ENCODE measurements at places on chromosomes 13 and 19.
A peak's percentile ranks its signal among the peaks of the same experiment; 100 is the strongest.

DNA sequence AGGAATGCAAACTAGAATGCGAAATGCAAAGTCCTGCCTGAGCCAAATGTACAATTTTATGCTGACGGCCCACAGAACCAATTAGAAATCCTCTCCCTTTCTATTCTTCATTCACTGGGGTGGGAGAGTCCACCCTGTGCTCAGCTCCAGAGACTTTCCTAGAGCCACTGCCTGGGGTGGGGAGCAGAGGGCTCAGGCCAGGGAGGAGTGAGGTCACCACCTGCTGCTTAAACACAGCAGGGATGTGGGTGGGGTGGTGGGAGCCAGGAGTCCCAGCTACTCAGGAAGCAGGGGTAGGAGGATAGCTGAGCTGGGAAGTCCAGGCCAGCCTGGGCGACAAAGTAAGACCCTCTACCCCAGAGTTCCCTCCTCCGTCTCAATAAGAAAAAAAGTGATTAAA is 26.9 kb upstream of the ZNF83 start:
- no peak for DNase-seq

- DNase-seq, result no peak
Observed at GRCh38 chr13:94640721-94641120, 39.1 kb downstream of the GPR180 start.

DNA sequence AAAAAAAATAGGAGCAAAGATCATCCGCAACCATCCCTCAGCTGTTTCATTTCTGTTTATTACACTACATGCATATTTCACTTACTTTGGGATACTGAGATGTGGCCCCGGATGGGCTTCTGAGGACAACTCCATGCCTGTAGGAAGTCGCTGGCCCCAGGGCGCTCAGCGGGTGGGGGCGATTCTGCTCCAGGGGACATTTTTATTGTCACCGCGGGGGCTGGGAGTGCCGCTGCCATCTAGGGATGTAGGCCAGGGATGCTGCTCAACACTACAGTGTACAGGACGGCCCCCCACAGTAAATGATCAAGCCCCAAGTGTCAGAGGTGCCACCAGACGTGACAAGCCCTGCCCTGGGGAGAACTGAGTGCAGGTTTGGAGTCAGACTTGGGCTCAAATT is 6.4 kb upstream of the BST2 start:
- DNase-seq, result no peak

- no peak for DNase-seq
Observed at GRCh38 chr13:102176846-102177245, 225.0 kb downstream of the FGF14 start.

- DNase-seq, result no peak
Observed at GRCh38 chr13:110471833-110472162, 89.7 kb downstream of the RAB20 start.

DNA sequence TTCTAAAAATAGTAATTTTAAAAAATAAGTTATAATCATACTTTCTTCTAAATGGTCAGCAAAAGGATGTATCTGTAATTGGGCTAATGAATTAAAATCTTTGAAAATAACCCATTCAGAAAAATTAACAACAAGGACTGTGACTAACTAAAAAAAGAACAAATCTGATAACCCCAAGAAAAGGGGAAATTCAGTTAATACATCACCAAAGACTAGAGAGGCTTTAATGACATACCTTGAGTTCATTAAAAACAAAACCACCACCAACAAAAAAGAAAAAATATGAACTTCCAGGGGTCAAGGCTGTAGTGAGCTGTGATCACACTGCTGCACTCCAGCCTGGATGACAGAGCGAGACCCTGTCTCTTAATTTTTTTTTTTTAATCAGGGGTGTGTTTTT is 121.8 kb downstream of the TBC1D4 start:
- no peak for DNase-seq

- DNase-seq, result no peak
Observed at GRCh38 chr19:4305659-4306058, 1.3 kb downstream of the FSD1 start.

- no peak for DNase-seq
Observed at GRCh38 chr13:43573802-43574514, 212.8 kb downstream of the ENOX1 start.

DNA sequence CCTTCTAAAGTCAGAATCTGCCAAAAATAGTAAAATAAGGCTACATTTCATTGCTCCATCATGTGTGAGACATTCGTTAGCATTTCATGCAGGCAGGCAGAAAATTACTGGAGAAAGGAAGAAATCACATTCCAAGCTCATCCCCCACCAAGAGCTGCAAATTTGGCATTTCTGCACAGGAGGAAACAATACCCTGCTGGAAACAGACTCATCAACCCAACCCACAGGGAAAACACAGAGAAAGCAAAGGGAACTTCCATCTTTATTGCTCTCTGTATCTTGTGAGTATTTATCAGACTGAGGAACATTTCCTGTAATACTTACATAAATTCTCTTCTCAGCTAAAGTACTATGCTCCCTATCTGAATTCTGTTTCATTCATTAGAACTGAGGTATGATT is 95.7 kb downstream of the KCTD12 start:
- DNase-seq, result no peak

GRCh38 chr19:9936326-9937000 is at the start of gene OLFM2:
TSS of gene OLFM2 (minus strand) at chr19:9936515. CDS start at chr19:9936366, 149 bp downstream.
- no peak for DNase-seq

- DNase-seq, result no peak
Observed at GRCh38 chr13:32384702-32385101, 43.2 kb downstream of the N4BP2L1 start.

- DNase-seq, result peak; percentile 24
Observed at GRCh38 chr19:46840498-46840942, 10.1 kb downstream of the AP2S1 start.

GRCh38 chr19:13022859-13023636 is 27.8 kb downstream of the NFIX start:
- DNase-seq, result no peak

GRCh38 chr19:42111384-42111783 is 20.9 kb downstream of the POU2F2 start:
- no peak for DNase-seq

GRCh38 chr19:17286263-17286662 is 4.6 kb downstream of the ANKLE1 start:
- DNase-seq, result no peak

- no peak for DNase-seq
Observed at GRCh38 chr13:113835461-113836270, 28.2 kb downstream of the GAS6 start.

Measured in stimulated activated CD8-positive, alpha-beta memory T cell treated with anti-CD3 and anti-CD28 coated beads, Interleukin-2, amount 100 ng/mL, for 1 hour (primary cell).